Subcutaneous adipose tissue (tissue), 4 donors: ENCODE measurements at places on chromosomes 2 and 18. TPM values are rescaled to one million over a fixed set of nuclear protein-coding genes. Genes with fewer than 3 reads are reported as not detected.

Gene HOXD4
- 1.5 TPM for total RNA-seq

Gene GDF7
- not detected for total RNA-seq

Gene PCARE
- total RNA-seq: 0.16 TPM

Gene GPR39
- total RNA-seq: 0.66 TPM

Gene DPP10
- not detected for total RNA-seq

Gene LHCGR
- 0.75 TPM for total RNA-seq

Gene CLEC4F
- not detected for total RNA-seq

Gene HAAO
- 7.7 TPM for total RNA-seq

Gene FEV
- not detected for total RNA-seq

Gene CCDC178
- 1.0 TPM for total RNA-seq

Gene ZSWIM2
- total RNA-seq: 0.44 TPM

Gene SYT4
- not detected for total RNA-seq

Gene PHOSPHO2
- 11.3 TPM for total RNA-seq

Gene MREG
- 3.3 TPM for total RNA-seq
